ENCODE measurements at places on chromosomes 11 and 22.

DNA sequence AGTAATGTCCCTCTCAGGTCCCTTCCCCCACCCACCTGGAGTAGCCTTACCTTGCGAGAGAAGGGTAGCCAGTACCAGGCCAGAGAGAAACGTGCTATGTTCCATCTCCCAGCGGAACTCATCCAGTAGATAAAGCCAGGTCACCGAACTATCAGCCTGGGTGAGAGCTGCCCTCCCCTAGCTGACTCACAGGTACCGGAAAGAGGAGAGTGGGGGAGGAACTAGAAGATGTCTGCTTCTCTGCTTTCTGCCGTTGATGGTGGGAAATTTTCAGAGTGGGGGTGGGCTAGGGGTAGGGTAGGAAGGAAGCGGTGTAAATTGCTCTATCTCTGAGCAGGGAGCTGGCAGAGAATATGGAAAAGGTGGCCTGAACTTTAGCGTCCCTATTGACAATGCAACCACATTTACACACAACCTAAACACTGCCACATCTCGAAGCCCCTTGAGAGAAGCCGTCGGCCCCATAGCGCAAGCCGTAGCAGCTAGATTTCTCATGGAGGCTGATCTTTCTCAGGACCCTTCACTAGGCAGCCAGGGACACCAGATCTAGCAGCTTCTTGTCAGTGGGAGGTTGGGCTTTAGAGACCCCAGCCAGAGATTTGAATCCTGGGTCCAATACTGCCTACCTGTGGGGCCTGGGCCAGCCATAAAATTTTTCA lies at the start of gene CD3D:
Gene CD3D (minus strand): TSS at position 203 of the 659 bp plus-strand sequence. CDS start 98 bp downstream, at position 105.
- no peak for DNase-seq

GRCh38 chr11:35030716-35031213 lies 108.2 kb upstream of the CD44 start:
- DNase-seq, result no peak

- no peak for DNase-seq
Observed at GRCh38 chr11:965206-965775, 39.6 kb downstream of the AP2A2 start.

GRCh38 chr11:60934790-60935605 lies 10.7 kb downstream of the TMEM132A start:
- no peak for DNase-seq

DNA sequence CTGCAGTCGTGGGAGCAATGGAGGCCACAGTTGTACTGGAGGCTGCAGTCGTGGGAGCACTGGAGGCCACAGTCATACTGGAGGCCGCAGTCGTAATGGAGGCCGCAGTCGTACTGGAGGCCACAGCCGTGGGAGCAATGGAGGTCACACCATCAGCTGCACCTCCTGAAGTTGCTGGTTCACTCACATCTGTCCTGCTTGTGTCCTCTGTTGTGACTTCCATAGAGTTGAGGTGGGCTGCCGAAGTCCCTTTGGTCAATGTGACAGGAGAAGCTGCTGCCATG lies 9.3 kb downstream of the C11orf24 start:
- DNase-seq, result no peak

DNA sequence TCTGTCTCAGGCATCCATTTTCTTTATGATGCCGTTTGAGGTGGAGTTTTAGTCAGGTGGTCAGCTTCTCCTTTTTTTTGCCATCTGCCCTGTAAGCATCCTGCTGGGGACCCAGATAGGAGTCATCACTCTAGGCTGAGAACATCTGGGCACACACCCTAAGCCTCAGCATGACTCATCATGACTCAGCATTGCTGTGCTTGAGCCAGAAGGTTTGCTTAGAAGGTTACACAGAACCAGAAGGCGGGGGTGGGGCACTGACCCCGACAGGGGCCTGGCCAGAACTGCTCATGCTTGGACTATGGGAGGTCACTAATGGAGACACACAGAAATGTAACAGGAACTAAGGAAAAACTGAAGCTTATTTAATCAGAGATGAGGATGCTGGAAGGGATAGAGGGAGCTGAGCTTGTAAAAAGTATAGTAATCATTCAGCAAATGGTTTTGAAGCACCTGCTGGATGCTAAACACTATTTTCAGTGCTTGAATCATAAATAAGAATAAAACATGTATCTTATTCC lies 10.9 kb upstream of the HBE1 start:
- no peak for DNase-seq

DNA sequence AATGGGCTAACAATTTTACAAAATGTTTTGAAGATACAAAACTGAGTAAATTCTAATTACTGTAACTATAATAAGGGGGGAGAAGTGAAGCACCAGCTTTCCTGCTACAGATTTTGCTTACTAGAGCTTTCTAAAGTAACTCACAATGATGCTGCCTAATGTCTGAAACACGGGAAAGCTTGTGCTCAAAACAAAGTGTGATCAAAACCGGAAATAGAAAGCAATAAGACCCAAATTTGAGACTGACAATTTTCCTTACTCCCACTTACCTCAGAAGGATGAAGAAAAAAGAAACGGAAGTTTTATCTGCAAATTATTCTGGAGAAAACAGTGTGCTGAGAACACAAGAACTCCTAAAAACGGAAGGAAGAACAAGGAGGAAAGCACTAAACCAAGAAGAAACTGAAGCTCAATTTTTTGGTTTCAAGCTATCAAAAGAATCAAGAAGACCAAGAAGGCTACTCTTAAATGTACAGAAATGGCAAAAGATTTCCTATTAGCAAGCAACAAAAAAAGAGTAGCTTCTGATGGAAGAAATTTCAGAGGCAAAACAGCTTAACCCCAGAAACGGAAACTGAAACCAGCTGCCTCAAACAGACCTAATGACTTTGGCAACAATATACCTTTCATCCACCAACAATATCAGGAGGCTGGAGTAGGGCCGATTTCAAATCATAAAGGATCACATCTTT lies 33.4 kb downstream of the AMBRA1 start:
- DNase-seq, result peak; percentile 62

DNA sequence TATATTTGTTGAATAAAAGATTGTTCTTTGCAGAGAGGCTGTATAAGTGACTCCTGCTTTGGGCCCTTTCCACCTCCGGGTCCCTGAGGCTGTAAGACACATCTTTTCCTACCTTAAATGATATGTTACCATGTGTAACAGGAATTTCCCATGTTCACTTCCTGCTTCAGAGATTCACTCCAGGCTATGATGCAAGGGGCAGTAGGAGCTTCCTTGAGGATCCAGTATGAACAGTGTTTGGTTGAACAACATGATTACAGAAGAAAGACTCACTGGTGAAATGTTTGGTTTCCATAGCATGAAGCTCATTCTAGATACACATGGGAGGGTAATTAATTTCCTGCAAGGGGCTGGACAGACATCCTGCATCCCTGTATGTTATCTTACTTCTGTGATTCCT lies 25.6 kb upstream of the ZDHHC13 start:
- peak; percentile 60 for DNase-seq

GRCh38 chr11:76279038-76279437 lies 72.7 kb upstream of the WNT11 start:
- DNase-seq, result no peak

DNA sequence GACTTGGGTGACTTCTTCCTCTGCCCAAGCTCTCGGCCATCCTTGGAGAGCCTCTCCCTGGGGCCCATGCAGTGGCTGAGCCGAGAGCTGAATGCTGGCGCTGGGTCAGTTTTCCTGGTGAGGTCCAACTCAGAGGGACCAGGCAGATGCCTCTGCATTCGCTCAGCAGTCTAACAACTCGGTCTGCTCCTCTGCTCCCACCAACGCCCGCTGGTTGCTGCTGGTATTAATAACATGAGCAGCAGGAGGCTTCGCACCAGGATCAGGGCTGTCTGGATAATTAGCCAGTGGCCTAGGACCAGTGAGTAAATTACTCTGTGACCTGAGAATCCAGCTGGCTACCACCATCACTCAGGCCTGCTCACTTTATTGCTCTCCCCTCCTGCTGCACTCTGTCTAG lies 77.7 kb upstream of the FAM181B start:
- DNase-seq, result no peak

- DNase-seq, result no peak
Observed at GRCh38 chr22:50730941-50731661, 6.9 kb upstream of the ACR start.

DNA sequence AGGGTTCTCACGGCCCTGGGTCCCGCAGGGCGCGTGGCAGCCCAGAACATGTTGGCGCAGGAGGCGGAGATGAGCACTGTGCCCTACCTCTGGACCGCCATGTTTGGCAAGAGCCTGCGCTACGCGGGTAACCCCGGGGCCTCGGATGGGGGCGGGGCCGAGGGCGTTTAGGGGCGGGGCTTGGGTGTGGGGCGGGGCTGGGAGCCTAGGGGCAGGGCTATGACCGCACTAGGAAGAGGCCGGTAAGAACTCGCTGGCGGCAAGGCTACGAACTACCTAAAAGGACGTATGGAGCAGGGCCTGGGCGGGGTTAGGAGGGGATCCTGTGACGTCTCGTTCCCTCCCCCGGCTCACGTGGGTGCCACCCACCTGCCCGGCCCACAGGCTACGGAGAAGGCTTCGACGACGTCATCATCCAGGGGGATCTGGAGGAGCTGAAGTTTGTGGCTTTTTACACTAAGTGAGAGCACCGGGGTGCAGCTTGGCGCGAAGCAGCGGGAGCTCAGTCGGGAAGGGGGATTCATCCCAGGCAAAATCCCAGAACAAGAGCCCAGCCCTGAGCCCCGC lies 2.8 kb upstream of the LZTR1 start:
- DNase-seq, result peak; percentile 61

- DNase-seq, result no peak
Observed at GRCh38 chr11:57901278-57901677, 122.4 kb upstream of the OR9Q1 start.

GRCh38 chr11:118742304-118742703 lies 48.7 kb downstream of the DDX6 start:
- no peak for DNase-seq

- DNase-seq, result no peak
Observed at GRCh38 chr11:75595429-75595828, 33.4 kb downstream of the SERPINH1 start.

DNA sequence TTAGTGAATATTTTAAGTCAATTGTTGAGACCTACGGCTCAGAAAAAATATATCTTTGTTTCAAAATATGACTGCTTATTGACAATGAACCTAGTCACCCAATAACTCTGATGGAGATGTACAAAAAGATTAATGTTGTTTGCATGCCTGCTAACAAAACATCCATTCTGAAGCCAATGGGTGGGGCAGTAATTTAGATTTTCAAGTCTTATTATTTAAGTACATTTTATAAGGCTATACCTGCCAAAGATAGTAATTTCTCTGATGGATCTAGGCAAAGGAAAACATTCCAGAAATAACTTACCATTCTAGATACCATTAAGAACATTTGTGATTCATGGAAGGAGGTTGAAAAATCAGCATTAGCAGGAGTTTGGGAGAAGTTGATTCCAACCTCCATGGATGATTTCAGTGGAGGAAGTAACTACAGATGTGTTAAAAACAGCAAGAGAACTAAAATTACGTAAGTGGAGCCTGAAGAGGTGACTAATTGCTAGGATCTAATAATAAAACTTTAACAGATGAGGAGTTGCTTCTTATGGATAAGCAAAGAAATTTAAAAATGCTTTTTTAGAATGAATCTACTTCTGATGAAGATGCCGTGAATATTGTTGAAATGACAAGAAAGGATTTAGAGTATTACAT lies 26.4 kb upstream of the OR8D2 start:
- no peak for DNase-seq

- peak; percentile 56 for DNase-seq
Observed at GRCh38 chr22:48968201-48968959, 859.3 kb downstream of the BRD1 start.

DNA sequence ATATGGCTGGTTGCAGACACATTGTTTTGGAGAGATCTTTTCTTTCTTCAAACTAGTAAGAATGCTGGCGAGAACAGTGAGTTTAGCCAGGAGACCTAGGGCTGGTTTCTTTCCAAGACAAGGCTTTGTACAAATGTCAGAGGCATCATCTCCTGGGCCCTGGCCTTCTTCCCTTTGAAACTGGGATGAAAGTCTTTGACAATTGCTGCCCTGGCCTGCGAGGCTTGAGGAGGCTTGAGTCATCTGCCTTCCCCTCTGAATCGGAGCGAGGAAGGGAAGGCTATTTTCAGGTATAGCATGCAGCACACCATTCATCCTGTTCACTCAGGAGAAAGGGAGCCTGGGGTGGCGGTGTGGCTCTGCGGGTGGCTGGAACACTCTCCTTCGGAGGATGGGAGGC lies 21.5 kb upstream of the PARVG start:
- no peak for DNase-seq

DNA sequence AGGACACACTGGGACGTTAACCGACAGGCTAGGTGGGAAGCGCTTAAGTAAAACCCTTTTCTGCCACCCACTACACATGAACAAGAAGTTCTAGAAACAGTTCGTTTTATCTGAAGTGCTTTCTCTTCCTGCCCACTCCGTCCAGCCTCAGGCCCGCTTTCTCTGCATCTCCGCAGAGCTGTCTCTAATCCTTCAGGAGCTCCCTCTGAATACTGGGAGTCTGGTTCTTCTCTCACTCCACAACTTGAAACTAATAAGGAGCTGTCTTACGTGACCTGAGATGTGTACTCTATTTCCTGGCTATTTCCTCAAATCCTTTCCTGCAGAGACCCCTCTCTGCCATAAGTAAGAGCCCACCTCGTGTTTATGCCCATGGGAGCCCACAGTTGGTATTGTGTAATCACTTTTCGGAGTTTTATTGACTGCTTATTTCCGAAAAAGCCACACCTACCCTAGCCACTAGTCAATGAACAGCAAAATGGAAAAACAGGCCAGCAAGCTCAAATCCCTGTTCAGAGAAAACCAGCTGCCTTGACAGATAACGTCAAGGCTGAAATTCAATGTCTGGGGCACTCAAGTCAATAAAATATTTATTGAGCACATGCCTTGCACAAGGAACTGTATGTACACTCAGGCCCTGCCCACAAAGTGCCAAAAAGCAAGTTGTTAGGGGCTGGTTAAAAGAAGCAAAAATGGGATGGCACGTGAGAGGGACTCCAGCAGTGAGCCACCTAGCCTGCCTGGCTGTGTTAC lies 4.9 kb downstream of the PC start:
- no peak for DNase-seq

GRCh38 chr11:4466131-4466870 lies 16.1 kb upstream of the OR52K1 start:
- DNase-seq, result no peak
